HS-27A (cell line): ENCODE measurements at places on chromosomes 16 and 17.

DNA sequence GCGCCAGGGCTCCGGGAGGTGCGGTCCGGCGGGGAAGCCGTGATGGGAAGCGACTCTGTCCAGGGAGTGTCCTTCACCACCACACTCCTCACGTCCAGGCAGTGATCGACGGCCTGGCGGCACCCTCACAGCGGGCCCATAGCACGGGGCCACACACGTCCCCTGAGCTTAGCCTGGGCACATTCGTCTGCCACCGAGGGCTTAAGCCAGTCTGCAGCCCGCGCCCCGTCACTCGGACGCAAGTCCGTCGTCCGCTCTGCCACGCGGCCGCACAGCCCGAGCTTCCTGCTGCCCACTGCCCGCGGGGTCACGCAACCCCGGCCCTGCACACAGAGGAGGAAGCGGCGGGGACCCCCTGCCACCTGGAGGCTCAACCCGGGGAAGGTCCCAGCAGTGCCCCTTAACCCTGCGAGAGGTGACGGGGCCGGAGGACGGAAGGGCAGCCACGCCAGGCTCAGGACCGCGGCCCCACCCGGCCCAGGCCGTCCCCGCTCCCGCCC, 3.0 kb upstream of the TBX2 start:
- no peak for DNase-seq

GRCh38 chr16:57735755-57736418, at the start of gene KATNB1:
Gene KATNB1 (plus strand): TSS chr16:57735770. CDS start chr16:57737244, 1,474 bp downstream.
- no peak for DNase-seq

DNA sequence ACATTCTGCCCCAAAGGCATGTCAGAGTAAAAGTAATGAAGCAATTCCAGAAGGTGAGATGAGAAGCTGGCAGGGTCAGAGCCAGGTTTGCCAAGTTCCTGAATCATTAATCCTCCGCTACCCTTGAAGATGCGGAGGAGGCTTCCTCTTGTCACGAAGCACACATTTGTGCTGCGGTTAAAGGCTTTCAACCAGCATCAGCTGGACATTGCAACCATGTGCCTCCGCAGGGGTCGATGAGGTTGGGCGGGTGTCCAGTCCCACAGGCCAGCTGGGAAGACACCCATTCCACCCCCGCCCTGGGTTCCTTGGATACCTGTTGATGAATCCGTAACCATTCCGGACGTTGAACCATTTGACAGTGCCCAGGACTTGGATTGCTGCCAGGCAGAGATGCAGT, 1.3 kb downstream of the YBX2 start:
- DNase-seq, result no peak

GRCh38 chr17:4184811-4185210, 41.8 kb downstream of the CYB5D2 start:
- no peak for DNase-seq

DNA sequence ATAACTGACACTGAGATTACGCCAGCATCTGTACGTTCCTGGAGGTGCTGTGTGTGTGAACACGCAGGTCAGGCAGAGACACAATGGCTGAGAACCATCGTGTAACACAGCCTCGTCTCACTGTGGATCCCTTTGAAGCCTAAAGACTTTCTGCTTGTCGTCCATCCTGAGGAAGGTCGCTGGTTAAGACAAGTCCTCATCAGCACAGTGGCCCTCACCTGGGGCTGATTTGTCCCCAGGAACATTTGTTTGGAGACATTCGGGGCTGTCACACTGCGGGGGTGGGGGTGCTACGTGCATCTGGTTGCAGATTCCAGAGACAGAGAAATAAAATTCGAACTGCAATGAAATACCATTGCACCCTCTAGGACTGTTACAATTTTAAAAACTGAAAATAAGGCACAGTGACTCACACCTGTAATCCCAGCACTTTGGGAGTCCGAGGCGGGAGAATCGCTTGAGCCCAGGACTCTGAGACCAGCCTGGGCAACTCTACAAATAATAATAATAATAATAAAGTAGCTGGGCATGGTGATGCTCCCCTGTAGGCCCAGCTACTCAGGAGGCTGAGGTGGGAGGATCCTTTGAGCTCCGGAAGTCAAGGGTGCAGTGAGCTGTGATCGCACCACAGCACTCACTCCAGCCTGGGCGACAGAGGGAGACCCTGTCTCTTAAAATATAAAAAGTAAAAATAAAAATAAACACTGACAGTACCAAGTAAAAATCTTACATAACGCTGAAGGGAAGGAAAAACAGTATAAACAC, 112.0 kb upstream of the METRNL start:
- DNase-seq, result no peak

- peak; percentile 56 for DNase-seq
Measured at GRCh38 chr16:56332464-56333079, 92.8 kb downstream of the AMFR start.

DNA sequence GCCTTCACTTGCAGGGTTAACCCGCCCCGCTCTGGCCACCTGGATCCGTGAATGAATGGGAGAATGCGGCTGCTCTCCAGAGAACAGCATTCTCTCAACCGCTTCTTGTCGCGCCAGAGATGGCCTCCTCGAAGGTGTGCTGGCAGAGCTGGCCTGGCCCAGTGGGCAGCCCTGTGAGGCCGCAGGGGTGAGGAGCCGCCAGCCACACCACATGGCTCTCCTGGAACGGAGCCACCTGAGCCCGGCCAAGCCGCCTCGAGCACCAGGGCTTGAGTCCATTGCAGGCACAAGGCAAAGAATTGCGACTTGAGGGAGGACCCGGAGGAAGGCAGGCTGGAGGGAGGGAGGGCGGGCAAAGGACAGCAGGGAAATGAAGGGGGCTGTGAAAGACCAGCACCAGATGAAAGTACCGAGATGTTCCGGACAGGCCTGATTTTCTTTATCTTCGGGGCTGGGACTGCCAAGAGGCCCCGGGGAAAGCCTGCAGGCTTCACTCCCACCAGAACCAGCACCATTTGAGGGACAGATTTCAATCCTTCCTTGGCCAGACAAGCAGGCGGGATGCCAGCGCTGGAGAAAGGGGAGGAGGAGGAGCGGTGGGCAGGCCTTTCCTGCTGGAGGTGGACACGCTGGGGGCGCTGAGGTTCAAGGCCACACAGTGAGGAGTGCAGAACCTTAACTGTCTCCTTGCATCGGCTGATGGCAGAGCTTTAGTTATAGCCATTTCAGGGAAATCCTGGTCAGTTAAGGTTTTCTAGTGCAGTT, 69.4 kb downstream of the MRC2 start:
- no peak for DNase-seq

DNA sequence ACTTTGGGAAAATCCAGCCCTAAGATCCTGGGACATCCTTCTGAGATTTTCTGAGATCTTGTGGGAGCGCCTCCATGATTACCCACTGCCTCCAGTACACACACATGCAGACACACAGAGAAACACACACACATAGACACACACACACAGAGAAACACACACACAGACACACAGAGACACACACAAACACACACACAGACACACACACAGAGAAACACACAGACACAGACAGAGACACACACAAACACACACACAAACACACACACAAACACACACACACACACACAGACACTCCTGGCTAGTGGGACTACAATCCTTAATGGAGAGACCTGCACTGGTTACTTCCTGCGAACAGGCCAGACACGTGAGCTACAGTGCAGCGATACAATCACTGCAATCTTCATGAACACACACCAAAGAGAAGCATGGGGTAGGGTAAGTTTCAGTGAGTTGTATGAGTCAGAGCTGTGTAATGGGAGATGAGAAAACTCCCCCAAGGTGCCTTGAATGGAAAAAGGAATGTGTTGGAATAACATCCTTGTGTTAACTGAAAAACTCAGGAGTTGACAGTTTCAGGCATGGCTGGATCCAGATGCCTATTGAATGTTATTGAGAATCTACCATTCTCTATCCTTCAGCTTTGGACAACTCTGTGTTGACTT, 79.5 kb downstream of the SLC6A2 start:
- DNase-seq, result no peak

- no peak for DNase-seq
Measured at GRCh38 chr17:69390795-69391501, 23.5 kb upstream of the MAP2K6 start.

- no peak for DNase-seq
Measured at GRCh38 chr17:72151565-72152386, 31.0 kb downstream of the SOX9 start.

- no peak for DNase-seq
Measured at GRCh38 chr17:50765454-50766221, 1.7 kb downstream of the ANKRD40CL start.

GRCh38 chr17:67016039-67016762, 28.2 kb upstream of the CACNG1 start:
- DNase-seq, result no peak

DNA sequence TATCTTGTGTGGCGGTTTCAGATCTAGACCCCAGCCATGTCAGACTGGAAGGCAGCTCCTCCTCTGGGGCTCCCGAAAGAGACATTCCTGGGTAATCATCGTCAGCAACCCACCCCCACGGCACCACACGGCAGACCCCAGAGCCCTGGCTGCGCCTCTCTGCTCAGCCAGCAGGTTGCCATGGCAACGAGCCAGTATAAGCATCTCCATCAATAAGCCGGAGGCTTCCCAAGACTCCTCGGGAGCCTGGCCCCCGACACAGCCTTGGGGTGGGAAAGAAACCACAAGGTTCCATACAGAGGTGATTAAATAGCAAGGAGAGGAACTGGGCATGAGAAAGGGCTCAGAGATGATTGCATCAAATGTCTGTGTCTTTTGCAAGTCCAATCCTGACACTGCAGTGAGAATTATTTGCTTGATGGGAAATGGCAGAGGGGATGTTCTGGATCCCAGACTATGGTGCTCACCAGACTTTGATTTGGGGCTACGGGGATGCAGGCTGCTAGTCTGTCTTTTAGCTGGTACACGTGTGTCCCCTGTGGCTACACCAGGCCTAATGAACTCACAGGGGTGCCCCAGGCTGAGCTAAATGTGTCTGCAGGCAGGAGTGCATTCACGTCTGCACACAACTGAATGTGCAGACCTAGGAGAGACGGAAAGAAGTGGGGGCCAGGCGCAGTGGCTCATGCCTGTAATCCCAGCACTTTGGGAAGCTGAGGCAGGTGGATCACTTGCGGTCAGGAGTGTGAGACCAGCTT, 320.5 kb upstream of the TNRC6C start:
- no peak for DNase-seq

DNA sequence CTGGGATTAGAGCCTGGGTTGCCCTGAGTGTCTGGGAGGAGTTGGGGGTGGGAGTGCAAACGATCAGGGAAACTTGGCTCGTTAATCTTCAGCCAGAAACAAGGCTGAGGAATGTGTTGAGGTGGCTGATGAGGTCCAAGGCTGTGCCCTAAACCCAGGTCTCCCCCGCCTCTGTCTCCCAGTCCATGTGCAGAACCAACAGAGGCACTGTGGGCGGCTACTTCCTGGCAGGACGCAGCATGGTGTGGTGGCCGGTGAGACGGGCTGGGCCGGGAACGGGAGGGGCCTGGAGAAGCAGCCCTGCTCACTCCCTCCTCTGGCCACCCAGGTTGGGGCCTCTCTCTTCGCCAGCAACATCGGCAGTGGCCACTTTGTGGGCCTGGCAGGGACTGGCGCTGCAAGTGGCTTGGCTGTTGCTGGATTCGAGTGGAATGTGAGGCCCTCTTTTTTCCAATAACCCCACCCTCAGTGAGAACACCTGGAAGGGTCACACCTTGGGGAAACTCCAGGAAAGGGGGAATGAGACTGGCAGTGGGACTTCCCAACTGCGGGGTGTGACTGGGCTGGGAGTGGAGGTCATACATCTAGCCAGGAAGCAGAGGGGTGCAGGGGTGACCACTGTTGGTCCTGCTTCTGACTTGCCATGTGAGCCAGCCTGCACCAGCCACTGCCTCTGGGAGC, 1.7 kb downstream of the SLC5A2 start:
- no peak for DNase-seq

GRCh38 chr17:61568219-61569072, 22.6 kb downstream of the NACA2 start:
- no peak for DNase-seq

GRCh38 chr16:84672276-84673202, 24.2 kb downstream of the KLHL36 start:
- peak; percentile 19 for DNase-seq

GRCh38 chr17:11627301-11627940, 29.2 kb downstream of the DNAH9 start:
- no peak for DNase-seq

GRCh38 chr17:80803451-80804428, 187.9 kb upstream of the CHMP6 start:
- no peak for DNase-seq

DNA sequence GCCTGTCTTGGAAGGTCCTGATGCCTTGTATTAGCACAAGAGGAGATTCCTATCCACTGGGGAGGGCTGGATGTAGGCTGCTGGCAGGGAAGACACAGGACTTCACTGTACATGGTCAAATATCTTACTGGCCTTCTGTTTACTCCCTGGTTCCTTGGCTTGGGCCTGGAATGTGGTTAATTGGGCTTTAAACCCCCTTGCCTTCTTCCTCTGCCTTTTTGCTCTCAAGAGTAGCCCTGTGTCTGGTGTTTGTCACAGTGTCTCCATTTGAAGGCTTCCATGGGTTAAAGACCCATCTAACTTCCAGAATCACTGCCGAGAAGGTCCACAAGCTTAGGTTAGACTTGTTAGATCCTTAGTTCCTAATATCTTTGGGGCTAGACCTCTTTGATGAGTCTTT, 7.1 kb upstream of the CHCT1 start:
- no peak for DNase-seq

- no peak for DNase-seq
Measured at GRCh38 chr17:47850692-47851573, at the start of gene SP6. Gene SP6 (minus strand): TSS chr17:47851163. CDS start chr17:47848429, 2,734 bp downstream.

- DNase-seq, result no peak
Measured at GRCh38 chr16:27980919-27981700, 82.4 kb downstream of the GSG1L start.

DNA sequence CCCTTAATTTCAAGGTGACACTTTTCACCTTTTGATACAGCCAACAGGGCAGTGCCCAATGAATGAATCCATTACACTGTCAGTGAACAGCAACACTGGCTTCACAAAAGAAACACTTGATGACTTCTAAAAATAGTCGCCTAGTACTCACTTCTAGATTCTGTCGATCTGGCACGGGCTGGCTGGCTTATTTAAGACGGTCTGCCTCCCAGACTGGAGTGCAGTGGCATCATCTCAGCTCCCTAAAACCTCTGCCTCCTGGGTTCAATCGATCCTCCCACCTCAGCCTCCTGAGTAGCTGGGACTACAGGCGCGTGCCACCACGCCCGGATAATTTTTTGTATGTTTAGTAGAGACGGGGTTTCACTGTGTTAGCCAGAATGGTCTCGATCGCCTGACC, 1.9 kb downstream of the NDUFAB1 start:
- no peak for DNase-seq

- no peak for DNase-seq
Measured at GRCh38 chr17:30389756-30390300, 11.1 kb downstream of the CPD start.

GRCh38 chr17:70286391-70286790, 117.1 kb downstream of the KCNJ2 start:
- DNase-seq, result no peak

DNA sequence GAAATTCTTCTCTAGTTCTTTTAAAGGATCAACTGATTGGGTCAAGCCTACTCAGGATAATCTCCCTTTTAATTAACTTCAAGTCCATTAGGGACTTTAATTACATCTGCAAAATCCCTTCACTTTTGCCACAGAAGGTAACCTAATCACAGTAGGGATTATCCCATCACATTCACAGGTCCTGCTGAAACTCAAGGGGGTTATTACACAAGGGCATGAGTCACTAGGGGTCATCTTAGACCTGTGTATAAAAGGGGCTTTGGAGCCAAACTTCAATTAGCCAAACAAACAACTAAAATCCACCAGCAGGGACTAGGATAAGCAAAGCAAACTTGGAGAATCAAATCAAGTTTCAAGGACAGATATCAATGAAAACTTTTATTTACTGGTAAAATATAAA, 19.4 kb downstream of the CIAPIN1 start:
- DNase-seq, result no peak
